ENCODE measurements at places on chromosomes 6 and 20. TPM values are rescaled to one million over a fixed set of nuclear protein-coding genes. Genes with fewer than 3 reads are reported as not detected.

Gene TGM2
- 0.22 TPM for total RNA-seq

DNA sequence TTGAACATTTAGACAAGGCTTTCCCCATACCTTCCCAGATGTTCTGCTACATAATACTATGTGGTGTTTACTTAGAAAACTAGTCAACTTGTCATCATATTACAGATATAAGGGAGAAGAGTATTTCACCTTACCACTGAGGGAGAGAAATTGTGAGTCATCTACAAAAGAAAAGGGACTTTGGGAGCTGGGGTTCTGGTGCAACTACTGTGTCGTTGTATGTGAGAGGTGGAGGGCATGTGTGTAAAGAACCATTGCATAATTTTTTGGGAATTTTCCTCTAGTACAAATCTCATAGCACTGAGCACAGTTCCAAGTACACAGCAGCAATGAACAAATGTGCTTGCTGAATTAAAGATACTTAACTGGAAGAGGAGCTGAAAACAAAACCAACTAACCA is 665.6 kb downstream of the DHX35 start:
- DNase-seq: no peak

- DNase-seq: no peak
Observed at GRCh38 chr6:157800420-157801237, 22.4 kb upstream of the SNX9 start.

Gene EYS
- 0.03 TPM for total RNA-seq

Gene DDO
- total RNA-seq: not detected

GRCh38 chr20:3734111-3734843 is 1.8 kb downstream of the HSPA12B start:
- DNase-seq: no peak

- peak; percentile 87 for DNase-seq
Observed at GRCh38 chr6:36285187-36285671, 15.4 kb downstream of the PNPLA1 start.

GRCh38 chr6:54847799-54848597 is 1.4 kb downstream of the FAM83B start:
- DNase-seq: no peak

- DNase-seq: no peak
Observed at GRCh38 chr20:7151676-7152470, 384.4 kb downstream of the BMP2 start.

Gene CRISP3
- not detected for total RNA-seq

DNA sequence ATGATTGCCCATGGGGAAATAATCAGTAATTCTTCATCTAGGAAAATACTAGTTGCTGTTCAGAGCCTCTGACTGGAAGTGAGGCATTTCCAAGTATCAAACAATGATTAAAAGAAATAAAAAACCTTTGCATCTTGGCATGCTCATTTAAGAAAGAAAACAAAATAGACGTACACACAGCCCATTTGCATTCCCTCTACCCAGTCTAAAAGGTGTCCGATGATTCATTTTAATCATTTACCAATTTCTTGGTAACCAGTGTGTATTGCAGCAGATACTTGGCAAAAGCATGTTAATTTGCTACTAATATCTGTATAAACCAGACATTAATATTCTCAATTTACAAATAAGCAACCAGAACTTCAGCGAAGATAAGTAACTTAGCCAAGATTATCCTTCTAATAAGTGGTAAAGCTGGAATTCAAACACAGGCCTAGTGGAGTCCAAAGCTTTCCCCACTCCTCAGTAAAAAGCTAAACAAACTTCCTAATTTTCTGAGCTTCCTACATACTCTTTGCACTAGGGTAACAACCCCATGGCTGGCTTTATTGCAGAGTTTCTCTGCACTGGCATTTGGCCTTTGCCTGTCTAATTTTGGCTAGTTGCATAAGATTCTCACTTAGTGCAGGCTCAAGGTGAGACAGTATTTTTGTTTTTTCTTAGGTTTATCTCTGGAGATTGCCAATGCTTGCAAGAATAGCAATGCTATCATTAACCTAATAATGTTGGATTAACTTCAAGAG is 338.1 kb downstream of the PRKN start:
- no peak for DNase-seq

Gene MAP7
- total RNA-seq: 8.9 TPM

DNA sequence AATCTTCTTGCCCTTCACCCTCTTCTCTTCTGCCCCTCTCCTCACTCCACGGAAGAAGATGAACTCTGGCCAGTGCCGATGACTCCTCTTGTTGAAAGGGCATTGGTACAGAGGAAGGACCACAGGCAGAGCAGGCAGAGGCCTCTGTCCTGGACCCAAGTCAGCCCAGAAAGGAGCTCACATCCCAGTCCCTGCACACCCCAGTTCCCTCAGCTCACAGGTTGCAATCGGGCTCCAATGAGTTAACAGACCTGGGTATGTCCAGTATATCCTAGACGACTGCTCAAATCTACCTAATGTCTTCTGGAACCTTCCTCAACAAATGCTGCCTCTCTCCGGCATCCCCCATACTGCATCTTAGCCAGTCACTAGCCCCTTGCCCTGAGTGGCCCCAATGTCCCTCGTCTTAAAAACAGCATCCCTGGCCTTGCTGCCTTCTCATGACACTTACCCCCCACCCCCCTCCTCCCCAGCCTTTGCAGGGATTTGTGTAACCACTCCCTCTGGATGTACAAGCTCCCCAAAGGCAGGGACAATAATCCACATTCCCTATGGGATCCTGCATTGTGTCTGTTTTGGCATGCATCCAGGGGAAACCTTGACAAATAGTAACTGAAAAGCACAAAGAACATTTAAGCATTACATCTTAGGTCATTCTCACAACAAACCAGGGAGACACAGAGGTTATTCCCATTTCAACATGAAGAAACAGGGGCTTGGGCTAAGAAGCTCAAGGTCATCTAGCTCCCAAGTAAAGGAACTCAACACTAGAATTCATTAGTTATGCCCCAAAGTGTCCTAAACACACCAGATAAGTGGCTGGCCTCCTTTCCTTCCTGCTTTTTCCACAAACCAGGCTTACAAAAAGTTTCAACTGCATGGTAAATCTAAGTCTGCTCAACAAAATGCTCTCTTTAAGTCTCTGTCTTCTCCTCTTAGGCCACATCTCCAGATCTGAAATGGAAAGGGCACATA is 45.1 kb downstream of the TRERF1 start:
- peak; percentile 53 for DNase-seq

GRCh38 chr6:8389036-8389818 is 46.1 kb downstream of the SLC35B3 start:
- DNase-seq: peak; percentile 55

Gene BACH2
- total RNA-seq: 3.9 TPM

DNA sequence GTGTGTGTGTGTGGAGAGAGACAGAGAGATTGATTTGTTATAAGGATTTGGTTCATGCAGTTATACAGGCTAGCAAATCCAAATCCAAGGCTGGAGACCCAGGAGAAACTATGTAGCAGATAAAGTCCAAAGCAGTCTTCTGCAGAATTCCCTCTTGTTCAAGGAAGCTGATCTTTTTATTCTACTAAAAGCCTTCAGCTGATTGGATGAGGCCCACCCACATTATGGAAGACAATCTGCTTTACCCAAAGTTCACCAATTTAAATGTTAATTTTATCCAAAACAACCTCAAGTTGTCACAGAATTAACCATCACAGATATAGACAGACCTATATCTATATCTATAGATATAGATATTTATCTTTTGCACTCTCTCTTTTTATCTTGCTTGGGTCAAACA is 67.0 kb downstream of the TPBG start:
- DNase-seq: no peak

Gene ELOVL4
- 17.2 TPM for total RNA-seq

Gene NKAIN2
- 0.45 TPM for total RNA-seq

DNA sequence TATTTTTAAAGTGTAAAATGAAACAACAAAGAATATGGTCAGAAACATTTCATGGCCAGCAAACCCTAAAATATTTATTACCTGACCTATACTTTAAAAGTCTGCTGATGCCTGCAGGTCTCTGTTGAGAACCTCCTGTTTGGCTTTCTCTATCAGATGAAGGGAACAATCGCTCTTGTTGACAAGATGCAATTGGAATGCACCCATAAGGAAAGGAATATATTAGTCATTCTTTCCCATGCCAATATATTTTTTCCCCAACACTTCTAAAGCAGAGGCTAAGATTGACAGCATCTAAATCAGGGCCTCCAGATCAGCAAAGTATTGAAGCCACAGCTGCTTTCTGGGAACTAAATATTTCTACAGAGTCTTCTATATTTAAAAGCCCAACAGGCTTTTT is 897.8 kb downstream of the EPHA7 start:
- no peak for DNase-seq

- no peak for DNase-seq
Observed at GRCh38 chr6:136084403-136084802, 165.7 kb downstream of the MTFR2 start.

- DNase-seq: no peak
Observed at GRCh38 chr6:16995511-16996250, 106.2 kb upstream of the STMND1 start.

GRCh38 chr6:93919365-93919764 is 500.0 kb upstream of the EPHA7 start:
- DNase-seq: no peak

Gene POPDC3
- 8.2 TPM for total RNA-seq

Gene PTCRA
- not detected for total RNA-seq
